ENCODE measurements at places on chromosomes 13 and 19.
A peak's percentile ranks its signal among the peaks of the same experiment; 100 is the strongest.

DNA sequence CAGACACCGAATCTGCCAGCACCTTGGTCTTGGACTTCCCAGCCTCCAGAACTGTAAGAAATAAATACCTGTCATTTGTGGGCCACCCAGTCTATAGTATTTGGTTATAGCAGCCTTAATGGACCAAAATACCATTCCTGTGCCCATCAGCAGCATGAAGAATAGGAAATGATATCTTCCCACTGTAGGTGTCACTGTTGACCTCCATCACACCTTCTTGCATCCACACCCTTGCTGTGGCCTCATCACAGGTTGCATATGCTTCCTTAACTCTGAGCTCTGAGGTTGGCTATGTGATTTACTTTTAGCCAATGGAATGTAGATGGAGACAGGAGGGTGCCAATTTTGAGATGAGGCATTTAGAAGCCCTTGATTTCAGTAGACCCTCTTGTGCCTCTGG is 242.0 kb upstream of the TSHZ3 start:
- DNase-seq: no peak

- DNase-seq: no peak
Measured at GRCh38 chr13:110387451-110388107, 80.5 kb downstream of the COL4A2 start.

- DNase-seq: no peak
Measured at GRCh38 chr13:54845351-54845965, 1816.8 kb downstream of the OLFM4 start.

DNA sequence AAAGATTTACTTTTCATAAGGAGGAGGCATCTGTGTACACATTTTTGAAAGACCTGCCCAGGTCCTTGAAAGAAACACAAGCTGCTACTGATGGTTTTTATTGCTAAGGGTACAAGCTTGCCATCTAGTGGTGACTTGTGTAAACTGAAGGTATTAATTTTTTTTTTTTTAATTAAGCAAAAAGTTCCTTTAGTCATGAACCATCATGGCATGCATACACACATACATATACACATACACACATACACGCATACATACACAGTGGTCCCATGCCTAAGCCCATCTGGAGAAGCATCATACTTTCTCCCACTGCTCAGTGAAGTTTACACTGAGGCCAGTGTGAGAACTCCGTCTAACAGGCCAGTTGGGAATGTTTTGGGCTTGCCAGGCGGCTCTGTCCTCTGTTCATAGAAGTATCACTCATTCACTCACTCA is 312.5 kb downstream of the DCLK1 start:
- DNase-seq: no peak

DNA sequence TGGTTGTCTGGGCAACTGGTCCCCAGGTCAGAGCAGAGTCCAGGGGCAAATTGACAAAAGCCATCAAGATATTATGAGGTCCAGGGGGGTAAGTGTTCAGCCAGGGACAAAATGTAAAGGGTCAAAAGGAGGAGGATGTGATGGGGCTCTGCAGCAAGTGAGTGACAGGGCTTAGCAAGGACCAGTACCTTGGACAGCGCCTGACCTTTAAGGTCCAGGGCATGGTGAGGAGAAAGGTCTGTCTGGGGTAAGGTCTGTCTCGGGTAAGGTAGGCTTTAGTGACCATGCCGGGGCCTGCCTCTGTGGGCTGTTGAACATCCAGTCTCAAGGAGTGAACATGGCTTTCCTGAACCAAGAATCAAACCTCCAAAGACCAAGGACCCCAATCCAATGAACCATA is 6.3 kb upstream of the ZNF358 start:
- DNase-seq: no peak

DNA sequence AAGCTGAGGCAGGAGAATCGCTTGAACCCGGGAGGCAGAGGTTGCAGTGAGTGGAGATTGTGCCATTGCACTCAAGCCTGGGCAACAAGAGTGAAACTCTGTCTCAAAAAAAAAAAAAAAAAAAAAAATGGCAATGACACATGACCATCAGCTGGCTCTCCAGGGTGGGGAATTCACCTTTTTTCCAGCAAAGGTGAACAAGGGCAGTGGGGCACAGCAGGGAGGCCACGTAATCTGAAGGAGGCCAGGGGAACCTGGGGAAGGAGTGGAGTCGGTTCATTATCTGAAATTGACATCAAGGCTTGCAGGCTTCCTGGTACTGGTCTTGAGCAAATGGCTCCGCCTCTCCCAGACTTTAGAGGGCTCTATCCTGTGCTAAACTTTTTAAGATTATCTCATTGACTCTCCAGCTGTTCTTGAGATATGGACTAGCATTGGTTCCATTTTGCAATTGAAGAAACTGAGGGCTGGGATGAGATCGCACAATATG is 28.1 kb downstream of the KEAP1 start:
- no peak for DNase-seq

DNA sequence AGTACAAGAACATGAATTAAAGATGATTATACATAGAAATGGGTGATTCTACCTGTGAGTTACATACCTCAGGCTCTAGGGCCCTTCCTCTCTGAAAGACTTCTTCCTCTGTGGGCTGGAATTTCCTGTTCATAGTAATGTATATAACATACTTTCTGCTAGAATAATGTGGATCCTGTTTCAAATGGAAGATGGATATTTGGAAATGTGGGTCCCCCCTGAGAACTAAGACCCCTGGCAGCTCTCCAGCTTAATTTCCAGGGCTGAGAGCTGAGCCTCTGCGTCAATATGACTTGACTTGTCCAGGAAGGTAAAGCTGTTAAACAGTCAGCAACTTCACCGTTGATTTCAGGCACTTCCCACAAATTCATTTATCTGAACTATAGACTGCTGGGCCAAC is 296.3 kb downstream of the NALCN start:
- DNase-seq: no peak

GRCh38 chr19:51660975-51661600 is 14.5 kb upstream of the SIGLEC14 start:
- peak; percentile 59 for DNase-seq

GRCh38 chr19:30317403-30317802 is 54.8 kb upstream of the ZNF536 start:
- no peak for DNase-seq

GRCh38 chr13:30734439-30734838 is 904 bp upstream of the ALOX5AP start:
- no peak for DNase-seq

- DNase-seq: no peak
Measured at GRCh38 chr13:93539914-93540313, 313.3 kb downstream of the GPC6 start.

- DNase-seq: no peak
Measured at GRCh38 chr13:59363313-59363712, 800.4 kb downstream of the DIAPH3 start.

GRCh38 chr19:38430931-38431330 is 2.6 kb upstream of the RYR1 start:
- DNase-seq: no peak

DNA sequence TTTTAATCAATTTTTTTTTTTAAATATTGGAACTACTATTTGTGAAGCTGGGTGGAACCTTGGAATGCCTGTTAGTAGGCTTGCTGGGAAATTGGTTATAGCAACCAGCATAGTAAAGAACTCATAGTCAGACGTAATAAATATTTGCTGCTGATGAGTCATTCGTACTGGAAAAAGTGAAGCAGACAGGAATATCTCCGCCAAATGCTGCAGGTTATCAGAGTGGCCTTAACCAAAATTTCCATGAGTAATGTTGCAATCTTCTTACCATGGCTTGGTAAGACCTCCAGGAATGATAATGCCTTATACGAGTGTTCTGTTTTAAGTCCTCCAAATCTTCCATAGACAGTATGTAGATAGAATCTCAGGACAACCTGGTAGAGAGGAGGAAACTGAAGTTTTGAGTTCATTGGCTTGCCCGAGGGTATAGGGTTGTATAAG is 34.2 kb downstream of the MBNL2 start:
- DNase-seq: no peak

DNA sequence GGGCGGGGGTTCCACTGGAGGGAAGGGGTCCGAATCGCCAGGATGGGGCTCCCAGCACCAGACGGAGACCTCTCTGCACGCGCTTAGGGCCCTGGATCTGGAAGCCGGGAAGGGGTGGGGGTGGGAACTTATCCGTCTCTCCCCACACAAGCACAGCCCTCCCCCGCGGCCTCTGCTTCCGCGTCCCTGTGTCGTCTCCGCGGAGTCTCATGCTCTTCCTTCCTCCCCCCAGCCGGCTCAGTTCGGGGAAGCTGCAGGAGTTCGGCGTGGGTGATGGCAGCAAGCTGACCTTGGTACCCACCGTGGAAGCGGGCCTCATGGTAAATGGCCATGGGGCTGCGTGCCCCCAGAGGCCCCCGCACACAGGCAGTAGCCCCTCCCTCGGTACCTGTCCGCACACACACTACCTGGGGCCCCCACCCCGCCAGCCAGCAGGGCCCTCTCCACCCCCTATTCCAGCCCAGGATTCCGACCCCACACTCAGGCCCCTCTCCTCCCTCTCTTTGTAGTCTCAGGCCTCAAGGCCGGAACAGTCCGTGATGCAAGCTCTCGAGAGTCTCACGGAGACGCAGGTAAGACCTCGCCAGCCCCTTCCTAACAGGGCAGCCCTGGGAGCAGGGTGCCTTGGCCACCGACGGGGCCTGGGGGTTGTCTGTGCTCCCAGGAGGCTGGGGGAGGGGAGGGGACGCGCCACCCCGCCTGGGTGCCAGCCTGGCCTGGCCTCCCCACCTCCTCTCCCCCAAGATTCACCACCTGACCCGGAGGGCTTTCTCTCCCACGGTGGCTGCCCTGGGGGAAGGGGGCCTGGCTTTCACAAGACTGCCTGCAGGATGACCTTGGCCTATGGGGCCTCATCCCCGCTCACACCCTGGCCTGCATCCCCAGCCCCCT is 3.2 kb downstream of the MIDN start:
- peak; percentile 67 for DNase-seq

DNA sequence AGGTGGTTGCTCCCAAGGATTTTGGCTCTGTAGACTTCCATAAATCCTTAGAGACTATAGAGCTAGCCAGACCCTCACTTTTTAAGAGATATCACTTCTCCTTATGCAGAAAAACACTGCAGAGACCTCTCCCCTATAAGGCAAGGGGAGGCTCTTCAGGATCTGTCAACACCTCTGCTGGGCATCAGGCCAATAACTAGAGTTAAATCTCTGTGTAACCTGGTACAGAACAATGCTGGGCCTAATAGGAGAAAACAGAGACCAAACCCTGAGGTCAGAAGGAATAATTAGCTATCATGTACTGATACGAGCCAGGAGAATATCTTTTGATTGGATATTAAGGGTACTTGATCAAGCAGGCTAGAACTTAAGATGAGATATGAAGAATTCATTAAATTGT is 358.5 kb downstream of the TBC1D4 start:
- DNase-seq: no peak

- DNase-seq: no peak
Measured at GRCh38 chr19:9076901-9077300, 10.0 kb upstream of the OR1M1 start.

GRCh38 chr19:18319591-18320135 is 3.2 kb downstream of the LSM4 start:
- DNase-seq: no peak

GRCh38 chr19:13001502-13002165 is 6.4 kb downstream of the NFIX start:
- DNase-seq: no peak

GRCh38 chr13:105033999-105034398 is 1501.5 kb downstream of the EFNB2 start:
- DNase-seq: no peak

DNA sequence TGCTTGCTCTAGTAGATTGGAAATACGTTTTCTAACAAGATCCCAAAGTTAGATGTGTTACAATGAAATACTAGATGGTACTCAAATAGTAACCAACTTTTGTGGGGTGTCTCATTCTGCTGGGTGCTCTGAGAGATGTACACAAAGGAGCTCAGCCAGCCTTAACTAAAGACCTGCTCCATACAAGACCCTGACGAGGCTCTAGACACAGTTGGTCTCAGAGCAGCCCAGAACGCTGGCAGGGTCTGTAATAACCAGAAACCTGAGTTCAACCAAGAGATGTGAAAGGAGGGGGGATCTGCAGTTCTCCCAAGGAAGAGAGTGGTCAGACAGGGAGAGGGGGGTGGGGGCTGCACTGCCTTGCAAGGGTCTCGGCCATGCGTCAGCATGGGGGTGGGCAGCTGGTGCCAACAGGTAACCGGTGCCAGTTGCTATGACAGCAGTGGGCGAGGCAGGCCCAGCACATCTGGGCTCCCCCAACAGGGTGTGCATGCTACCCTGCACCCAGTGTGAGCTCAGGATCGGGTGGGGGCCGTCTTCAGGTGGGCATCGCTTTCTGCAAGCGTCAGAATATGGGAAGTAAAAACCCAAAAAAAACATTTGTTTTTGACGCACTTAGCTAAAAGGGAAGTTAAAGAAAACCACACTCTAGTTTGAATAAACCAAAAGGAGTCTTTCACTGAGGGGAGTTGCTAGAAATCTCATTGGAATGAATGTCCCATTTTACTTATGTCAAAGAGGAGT is 68.0 kb upstream of the GPR183 start:
- DNase-seq: no peak

GRCh38 chr13:47408546-47409319 is 511.9 kb upstream of the HTR2A start:
- no peak for DNase-seq

GRCh38 chr19:24081056-24081455 is 5.9 kb upstream of the ZNF254 start:
- no peak for DNase-seq

- no peak for DNase-seq
Measured at GRCh38 chr19:52492994-52493470, 34.4 kb upstream of the ZNF808 start.

GRCh38 chr19:34345947-34346351 is 19.0 kb upstream of the GPI start:
- DNase-seq: peak; percentile 68

- no peak for DNase-seq
Measured at GRCh38 chr13:29476046-29476445, 119.4 kb downstream of the SLC7A1 start.

DNA sequence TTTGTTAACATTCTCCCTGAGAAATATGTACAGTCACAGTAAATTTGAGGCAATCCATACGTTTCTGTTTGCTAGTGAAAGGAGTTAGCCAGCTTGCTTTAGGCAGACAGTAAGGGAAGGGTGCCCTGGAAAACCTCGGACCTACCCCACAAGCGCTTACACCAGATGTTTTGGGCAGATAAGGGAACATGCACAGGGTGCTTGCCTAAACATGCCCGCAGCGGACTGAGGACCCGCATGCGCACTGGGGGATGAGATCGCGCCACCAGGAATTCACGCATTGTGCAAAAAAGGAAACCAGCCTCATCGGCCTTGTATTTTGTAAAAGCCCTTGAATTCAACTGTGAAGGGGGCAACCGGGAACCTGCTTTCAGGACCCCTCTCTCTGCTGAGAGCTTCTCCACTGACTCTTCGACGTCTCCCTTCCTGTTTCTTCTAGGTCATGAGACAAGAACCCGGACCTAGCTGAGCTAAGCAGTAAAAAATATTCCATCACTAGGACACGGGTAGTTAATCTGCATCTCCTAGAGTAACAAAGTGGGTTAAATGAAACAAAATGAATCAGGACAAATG is 1399.2 kb upstream of the ATXN8OS start:
- no peak for DNase-seq

- no peak for DNase-seq
Measured at GRCh38 chr19:3586127-3586626, 899 bp downstream of the GIPC3 start.

GRCh38 chr13:33108620-33109019 is 92.4 kb downstream of the KL start:
- DNase-seq: no peak

GRCh38 chr13:21079761-21080592 is 18.6 kb upstream of the LATS2 start:
- no peak for DNase-seq

Data from stimulated activated CD4-positive, alpha-beta T cell treated with anti-CD3 and anti-CD28 coated beads, Interleukin-4, amount 100 ng/mL, for 48 hours (primary cell).